Immature natural killer cell (primary cell): ENCODE measurements at places on chromosomes 1 and 21. TPM values are rescaled to one million over a fixed set of nuclear protein-coding genes. Genes with fewer than 3 reads are reported as not detected.

Gene KCNQ4
- not detected for polyA plus RNA-seq

DNA sequence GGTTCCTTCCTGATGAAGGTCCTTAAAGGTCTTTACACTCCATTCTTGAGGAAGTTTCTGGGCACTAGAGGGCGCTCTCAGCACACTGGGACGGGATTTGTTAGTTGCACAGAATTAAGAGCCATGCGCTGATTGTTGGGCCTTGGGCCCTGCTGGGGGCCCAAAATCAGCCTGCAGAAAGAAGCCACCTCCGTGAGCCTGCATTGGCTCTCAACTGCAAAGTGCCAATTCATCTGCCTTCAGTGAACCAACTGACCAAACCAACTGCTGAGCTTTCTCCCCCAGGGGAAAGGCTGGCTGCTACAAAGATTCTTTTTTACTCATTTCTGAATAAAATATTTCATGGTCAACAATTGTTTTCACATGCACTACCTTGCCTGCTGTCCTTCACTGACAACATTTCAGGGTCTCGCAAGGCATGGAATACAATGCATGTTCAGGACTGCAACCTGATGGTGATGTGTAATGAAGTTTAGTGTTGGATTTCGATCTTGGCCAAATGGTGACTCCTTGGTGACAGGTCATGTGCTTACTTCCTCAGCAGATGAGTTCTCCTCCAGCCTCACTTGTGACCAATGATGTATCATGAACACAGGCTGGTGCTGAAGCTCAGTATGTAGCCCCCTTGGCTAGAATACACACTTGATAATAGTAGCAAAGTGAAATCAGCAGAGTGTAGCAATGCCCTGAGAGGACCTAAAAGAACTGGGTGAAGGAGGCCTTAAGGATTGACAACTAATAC is 45.7 kb upstream of the PRDX6 start:
- DNase-seq, result peak; percentile 78

GRCh38 chr1:236451796-236452373 is 57.8 kb downstream of the EDARADD start:
- peak; percentile 54 for DNase-seq

DNA sequence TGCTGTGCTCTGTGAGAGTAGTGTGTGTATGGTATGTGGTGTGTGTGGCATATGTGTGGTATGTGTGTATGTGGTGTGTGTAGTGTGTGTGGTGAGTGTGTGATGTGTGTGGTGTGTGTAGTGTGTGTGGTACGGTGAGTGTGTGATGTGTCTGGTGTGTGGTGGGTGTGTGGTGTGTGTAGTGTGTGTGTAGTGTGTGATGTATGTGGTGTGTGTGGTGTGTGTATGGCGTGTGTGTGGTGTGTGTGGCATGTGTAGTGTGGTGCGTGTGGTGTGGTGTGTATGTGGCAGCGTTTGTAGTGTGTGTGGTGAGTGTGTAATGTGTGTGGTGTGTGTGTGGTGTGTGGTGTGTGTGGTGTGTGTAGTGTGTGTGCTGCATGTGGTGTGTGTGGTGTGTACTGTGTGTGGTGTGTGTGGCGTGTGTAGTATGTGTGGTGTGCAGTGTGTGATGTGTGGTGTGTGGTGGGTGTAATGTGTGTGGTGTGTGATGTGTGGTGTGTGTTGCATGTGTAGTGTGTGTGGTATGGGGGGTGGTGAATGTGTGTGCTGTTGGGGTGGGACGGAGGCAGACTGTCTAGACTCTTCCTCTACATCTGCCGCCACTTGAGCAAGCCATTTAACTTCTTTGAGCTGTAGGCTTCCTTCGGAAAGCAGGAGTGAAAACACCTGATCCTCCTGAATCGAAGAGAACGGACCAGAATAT is 33.5 kb downstream of the GPA33 start:
- DNase-seq, result no peak

DNA sequence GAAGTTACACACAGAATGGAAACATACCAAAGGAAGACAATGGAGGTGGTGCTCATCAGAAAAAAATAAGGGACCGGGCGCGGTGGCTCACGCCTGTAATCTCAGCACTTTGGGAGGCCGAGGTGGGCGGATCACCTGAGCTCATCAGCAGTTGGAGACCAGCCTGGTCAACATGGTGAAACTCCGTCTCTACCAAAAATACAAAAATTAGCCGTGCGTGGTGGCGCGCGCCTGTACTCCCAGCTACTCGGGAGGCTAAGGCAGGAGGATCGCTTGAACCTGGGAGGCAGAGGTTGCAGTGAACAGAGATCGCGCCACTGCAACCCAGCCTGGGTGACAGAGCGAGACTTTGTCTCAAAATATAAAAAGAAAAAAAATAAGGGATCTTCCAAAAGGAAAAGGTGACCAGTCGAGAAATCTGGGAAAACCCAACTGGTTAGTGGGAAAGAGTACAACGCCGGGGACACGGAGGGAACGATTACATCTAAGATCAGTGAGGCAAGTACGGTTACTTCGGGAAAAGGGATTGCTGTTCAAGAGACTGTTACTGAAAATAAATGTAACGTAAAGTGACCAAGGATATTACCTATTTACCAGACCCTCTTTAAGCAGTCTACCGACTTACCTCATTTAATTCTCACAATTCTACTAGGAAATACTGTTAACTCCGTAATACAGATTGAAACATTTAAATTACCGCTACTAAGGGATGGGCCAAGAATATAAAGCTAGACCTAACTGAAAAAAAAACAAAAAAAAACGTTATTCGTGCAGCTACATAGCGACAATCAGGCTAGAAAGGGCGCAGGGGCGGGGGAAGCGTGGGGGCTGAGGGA is 822 bp downstream of the CCT3 start:
- no peak for DNase-seq

DNA sequence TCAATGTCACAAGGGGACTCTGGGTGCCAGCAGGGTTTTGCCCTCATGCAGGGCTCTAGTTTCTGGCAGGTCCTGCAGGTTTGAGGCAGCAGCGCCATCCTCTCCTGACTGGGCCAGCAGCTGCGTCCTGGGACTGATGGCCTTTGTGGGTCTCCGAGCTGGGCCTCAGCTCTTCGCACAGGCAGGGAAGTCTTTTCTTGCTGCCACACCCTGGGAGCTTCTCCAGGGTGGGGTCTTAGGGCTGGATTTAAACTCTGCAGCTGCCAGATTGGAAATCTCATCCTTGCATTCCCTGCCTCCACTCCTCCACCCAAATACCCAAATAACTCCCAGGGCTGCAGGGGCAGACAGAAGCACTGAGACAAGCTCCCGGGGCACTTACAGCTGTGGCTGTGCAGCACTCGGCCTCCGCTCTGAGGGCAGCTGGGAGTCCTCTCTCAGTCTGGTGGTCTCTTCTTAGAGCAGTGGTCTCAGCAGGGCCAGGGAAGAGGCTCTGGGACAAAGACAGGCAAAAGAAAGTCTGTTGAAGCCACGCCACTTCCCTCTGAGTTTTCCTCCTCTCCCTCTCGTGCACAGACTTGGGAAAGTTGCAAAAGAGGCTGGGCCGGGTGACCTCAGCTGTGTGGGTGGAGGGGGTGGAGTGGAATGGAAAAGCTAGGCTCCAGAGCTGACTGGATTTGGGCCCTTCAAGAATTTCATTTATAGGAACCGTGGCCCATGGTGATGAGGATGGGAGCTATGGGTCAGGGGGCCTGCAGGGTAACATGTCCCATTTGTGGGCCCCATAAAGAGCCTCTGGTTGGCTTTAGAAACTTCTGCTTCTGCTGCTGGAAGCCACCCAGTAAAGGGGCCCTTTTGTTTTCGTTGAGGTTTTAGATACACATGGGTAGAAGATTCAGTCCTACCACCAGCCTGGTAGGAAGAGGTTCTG is at the start of gene RAB7B:
RAB7B (minus strand) TSS at position 525 of the 931 bp plus-strand sequence. CDS start 9,260 bp downstream, outside the sequence.
- DNase-seq, result no peak

GRCh38 chr1:76494807-76495206 is 372.5 kb upstream of the ST6GALNAC5 start:
- DNase-seq, result no peak

Gene TRIM45
- polyA plus RNA-seq, result not detected

Gene ADAMTS1
- polyA plus RNA-seq, result 34.2 TPM

Gene IFNAR1
- polyA plus RNA-seq, result 57.1 TPM

GRCh38 chr1:111886741-111887140 is 102.7 kb downstream of the KCND3 start:
- no peak for DNase-seq

Gene HENMT1
- polyA plus RNA-seq, result 80.4 TPM

GRCh38 chr1:185317886-185318310 is 855 bp upstream of the IVNS1ABP start:
- peak; percentile 85 for DNase-seq

Gene UMODL1
- not detected for polyA plus RNA-seq

GRCh38 chr1:234938135-234938534 is 190.5 kb downstream of the TOMM20 start:
- no peak for DNase-seq

DNA sequence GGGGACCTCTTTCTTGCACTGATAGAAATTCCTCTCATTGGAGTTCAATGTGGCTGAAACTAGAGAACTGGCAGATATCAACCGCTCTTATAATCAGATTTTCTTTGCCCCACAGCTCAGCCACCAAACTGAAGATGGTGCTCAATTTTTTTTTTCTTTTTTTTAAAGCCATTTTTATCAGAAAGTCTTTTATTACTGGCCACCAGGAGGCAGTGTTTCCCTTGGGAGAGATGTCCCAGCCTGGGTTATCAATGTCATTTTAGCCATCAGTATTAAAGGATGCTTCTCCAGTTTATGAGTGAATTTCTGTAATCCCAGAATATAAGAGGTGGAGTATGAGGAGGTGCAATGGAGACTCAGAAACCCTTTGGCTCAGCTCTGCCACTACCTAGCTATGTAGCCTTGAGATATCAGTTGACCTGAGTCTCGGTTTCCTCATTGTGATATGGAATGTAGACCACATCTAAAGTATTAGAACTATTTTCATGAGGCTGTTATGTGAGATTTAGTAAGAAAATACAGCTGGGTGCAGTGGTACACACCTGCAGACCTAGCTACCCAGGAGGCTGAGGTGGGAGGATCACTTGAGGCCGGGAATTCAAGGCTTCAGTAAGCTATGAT is 27.6 kb downstream of the CD244 start:
- peak; percentile 63 for DNase-seq

GRCh38 chr1:188420177-188420576 is 1591.4 kb downstream of the PLA2G4A start:
- no peak for DNase-seq

- DNase-seq, result no peak
Observed at GRCh38 chr1:206013026-206013795, 10.0 kb upstream of the RAB7B start.

Gene CYP4A22
- polyA plus RNA-seq, result not detected

- DNase-seq, result no peak
Observed at GRCh38 chr1:108615544-108615943, 45.3 kb downstream of the HENMT1 start.

Gene LIPI
- polyA plus RNA-seq, result not detected

Gene OR2AK2
- polyA plus RNA-seq, result not detected

Gene VWA5B1
- polyA plus RNA-seq, result not detected

DNA sequence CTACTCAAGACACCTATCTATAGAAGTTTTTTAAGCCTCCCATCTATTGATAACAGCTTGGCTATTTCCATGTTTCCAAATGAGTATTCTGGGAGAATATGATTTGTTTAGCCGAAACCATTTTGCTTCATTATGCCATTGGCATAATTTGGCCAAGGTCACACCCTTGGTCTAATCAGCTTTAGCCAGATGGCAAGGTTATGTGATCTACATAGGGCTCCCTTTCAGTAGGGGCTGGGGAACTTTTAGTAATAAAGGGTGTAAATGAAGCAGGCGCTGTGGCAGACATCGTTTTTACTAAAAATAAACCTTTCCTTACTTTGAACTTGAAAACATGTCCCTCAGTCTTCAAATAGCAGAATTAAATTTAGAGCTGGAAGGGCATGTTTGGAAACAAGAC is 3.0 kb upstream of the PDC start:
- DNase-seq, result no peak

GRCh38 chr1:218624052-218624451 is 278.9 kb downstream of the TGFB2 start:
- no peak for DNase-seq

GRCh38 chr1:33045814-33046213 is 9.1 kb upstream of the AK2 start:
- DNase-seq, result peak; percentile 85

- DNase-seq, result no peak
Observed at GRCh38 chr1:209556162-209556690, 27.3 kb upstream of the CAMK1G start.

DNA sequence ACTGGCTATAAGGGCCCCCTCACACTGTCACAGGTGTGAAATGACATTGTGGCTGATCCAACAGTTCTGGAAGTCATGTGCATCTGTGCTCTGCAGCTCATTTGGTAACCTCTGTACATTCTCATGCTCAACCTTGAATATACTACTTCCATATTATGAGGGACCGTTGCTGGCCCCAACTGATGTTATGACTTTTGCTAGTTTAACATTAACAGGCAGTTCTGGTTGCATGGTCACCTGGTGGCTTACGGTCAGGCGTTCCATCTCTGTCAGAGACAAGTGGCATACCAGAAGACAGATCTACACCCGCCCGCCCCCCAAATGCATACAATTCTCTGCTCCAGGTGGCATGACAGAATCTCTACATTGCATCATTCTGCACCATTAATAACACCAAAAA is 6.0 kb upstream of the DIP2A start:
- DNase-seq, result no peak

Gene IL19
- not detected for polyA plus RNA-seq

GRCh38 chr1:116161877-116162390 is 50.7 kb downstream of the MAB21L3 start:
- DNase-seq, result no peak

Gene FBLIM1
- polyA plus RNA-seq, result not detected

Gene MX2
- polyA plus RNA-seq, result 24.2 TPM

DNA sequence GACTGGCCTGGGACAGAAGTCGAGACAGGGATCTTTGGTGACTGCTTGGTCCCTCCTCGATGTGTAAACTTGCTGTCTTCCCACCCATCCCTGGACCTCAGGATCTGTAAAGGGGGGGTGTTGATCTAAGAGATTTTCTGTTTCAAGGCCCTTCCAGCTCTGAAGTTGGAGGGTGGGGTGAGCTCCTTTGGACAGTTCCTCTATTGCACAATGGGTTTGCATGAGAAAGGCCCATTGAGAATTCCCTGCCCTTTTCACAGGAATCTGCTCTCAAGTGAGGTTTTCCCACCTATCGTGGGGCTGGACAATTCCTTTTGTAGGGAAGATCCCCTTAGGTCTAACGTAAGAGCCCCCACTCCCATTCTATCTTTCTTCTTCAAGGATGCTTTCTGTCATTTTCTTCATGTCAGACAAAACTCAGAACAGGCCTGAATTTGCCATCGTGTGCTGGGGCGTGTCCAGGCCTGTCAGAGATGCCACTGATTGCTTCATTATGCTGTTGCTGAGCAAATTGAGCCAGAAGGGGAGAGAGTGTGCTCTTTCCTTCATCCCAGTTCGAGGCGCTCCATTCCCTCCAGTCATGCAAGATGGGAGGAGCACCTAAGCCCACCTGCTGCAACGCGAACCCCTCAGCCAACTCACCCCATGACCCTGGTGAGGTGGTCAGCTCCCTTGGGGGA is 149.9 kb upstream of the IGSF21 start:
- DNase-seq, result no peak

GRCh38 chr1:17594690-17595601 is 55.4 kb downstream of the ARHGEF10L start:
- no peak for DNase-seq

Gene DMRTA2
- polyA plus RNA-seq, result not detected

Gene FMO5
- 1.7 TPM for polyA plus RNA-seq
